ENCODE measurements at places on chromosomes 3 and 15.

- DNase-seq: no peak
These were observed 93.7 kb downstream of the MYLK start for GRCh38 chr3:123790254-123791072.

- no peak for DNase-seq
These were observed 319.2 kb upstream of the SEMA6D start for GRCh38 chr15:47398132-47398531.

GRCh38 chr3:16484984-16485383 lies 28.5 kb downstream of the RFTN1 start:
- no peak for DNase-seq

- DNase-seq: no peak
These were observed 114.6 kb upstream of the FLNB start for GRCh38 chr3:57893668-57894067.

- DNase-seq: no peak
These were observed 57.8 kb downstream of the DTWD1 start for GRCh38 chr15:49678655-49679054.

GRCh38 chr15:51053571-51053970 lies 41.1 kb downstream of the TNFAIP8L3 start:
- no peak for DNase-seq

- DNase-seq: no peak
These were observed 190.1 kb downstream of the ZNF621 start for GRCh38 chr3:40714771-40715345.

GRCh38 chr15:52733696-52734255 lies 54.6 kb upstream of the ATOSA start:
- DNase-seq: no peak

- DNase-seq: no peak
These were observed 372.6 kb upstream of the NR2F2 start for GRCh38 chr15:95957861-95958260.

Measured in AML-193 (cell line).